ENCODE measurements at places on chromosomes 16 and 17.

DNA sequence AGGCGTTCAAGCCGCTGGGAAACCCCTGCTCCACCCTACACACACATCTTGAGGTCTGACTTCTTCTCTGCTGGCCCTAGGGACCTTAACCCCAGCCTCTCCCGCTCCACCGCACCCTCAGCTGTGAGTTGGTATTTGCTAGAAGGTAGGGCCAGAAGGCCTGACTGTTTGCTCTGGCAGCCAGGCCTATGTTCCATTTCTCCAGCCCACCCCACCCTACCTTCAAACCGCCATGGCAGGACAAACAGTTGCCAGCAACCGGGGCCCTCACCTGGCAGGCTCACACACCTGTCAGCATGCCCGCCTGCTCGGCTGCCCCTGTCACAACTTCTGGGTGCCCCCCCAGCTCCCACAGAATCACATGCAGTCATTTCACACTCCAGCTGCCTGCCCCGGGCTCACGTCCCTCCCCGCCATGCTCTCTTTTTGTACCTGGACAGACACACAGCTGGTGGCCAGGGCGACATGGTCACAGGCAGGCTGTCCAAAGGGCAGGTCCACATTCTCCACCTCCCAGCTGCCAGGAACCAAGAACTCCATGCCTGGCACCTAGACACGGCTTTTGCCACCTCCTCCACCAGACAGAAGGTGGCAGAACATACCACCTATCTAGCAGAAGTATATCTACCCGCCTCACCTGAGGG, 2.6 kb upstream of the ATP2A3 start:
- no peak for DNase-seq

GRCh38 chr16:25966172-25967097, 274.7 kb downstream of the HS3ST4 start:
- DNase-seq: peak; percentile 83

DNA sequence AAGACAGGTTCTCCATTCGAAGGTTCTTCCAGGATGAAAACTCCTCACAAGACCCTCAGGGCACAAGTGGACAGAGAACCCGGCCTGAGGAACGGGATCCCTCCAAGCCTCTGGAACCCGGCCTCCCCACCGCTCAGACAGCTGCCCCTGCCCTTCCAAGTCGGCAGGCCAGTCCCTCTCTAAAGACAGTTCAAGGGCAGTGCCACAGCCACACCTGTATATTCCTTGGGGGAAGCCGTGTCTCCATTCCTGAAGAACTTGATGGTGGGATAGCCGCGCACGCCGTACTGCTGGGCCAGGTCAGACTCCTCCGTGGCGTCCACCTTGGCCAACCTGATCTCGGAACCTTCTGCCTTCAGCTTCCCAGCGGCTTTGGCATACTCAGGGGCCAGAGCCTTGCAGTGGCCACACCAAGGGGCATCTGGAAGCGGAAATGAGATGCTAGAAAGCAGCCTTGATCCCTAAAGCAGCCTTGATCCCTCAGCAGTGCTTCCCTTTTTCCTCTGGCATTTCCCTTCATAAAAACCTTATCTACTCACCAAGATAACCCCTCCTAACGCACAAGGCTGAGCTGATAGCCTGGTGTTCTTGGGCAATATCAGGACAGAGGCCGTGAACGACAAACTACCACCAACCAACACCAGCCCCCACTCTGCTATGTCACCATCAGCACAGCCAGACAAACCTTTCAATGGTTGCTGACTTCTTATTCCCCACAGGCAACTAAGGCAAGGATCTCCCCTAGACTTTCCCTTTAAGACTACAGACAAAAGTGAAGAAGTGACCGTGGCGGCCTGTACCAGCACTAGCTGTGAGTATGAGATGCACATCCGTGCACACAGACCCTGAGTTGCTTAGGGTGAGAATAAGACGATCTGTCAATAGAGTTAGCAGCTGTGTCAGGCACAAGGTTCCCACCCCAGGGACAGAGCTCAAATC, 1.1 kb downstream of the P4HB start:
- no peak for DNase-seq

GRCh38 chr16:79143026-79143425, 457.5 kb downstream of the MAF start:
- no peak for DNase-seq

DNA sequence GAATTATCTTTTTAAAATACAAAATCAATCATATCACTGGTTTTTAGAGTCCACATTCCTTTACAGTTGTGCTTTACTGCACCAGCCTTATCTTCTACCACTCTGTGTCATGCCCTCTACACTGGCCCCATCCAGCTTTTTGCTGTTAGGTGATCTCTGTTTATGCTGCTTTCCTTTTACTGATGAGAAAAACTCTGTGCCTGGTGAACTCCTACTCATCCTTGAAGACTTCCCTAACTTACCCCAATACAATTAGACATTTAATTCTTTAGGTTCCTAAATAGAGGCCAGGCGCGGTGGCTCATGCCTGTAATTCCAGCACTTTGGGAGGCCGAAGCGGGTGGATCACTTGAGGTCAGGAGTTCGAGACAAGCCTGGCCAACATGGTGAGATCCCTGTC, 64.6 kb downstream of the MRTFB start:
- DNase-seq: no peak

DNA sequence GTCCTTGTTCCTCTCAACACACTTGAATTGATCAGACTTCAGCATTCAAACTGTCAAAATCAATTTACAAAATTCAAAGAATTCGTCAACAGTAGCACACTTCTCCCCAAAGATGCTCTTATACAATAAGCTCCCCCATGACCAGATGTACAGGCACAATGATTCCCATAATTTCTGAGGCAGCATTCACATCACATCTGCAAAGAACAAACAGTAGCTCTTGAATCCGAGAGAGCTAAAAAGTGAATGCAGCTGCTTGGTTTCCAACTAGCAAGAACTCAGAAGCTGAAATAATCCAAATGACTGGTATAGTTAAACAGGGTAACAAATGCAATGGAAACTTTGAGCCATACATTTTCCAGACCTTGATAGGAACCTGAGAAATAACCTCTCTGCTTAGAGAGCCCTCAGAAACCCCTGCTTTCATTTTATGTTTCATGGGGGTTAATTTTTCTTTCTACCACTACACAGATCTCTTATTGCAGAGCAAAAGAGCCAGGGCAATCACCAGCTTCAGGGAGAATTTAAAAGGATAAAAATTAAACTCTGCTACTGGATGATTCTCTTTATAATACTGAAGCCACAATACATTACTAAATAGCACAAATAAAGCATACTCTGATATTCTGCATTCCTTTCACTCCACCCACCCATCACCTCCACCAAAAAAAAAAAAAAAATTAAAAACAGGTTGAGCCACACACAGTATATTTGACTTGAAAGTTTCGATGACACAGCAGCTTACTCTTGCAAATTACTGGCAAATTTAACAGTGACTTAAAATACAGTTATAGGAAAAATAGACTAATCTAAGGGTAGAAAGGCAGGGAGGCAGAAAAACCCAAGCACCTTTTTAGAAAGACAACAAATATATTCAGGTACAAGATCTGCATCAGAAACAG, 23.1 kb upstream of the TMEM97 start:
- peak; percentile 10 for DNase-seq

GRCh38 chr16:89010210-89010925, 33.4 kb upstream of the CBFA2T3 start:
- DNase-seq: no peak

GRCh38 chr16:68284847-68285246, 20.5 kb downstream of the SLC7A6 start:
- no peak for DNase-seq

- no peak for DNase-seq
Measured at GRCh38 chr17:50845240-50846147, 10.1 kb downstream of the WFIKKN2 start.

Measured in activated CD4-positive, alpha-beta T cell treated with anti-CD3 and anti-CD28 coated beads, Interleukin-2, Interleukin-4, amounts not matched to agents 100 ng/mL and 50 ng/mL, durations not matched to agents 16 hours and 8 hours (primary cell).